Posterior vena cava (tissue), 2 donors: ENCODE measurements at places on chromosomes 12 and 14. TPM values are rescaled to one million over a fixed set of nuclear protein-coding genes. Genes with fewer than 3 reads are reported as not detected.
A peak's percentile ranks its signal among the peaks of the same experiment; 100 is the strongest.

Gene COPZ1
- 80.6 TPM for total RNA-seq

Gene GPRC5A
- total RNA-seq = 23.4 TPM

Gene TIGAR
- total RNA-seq = 10.3 TPM

Gene TRPV4
- total RNA-seq = 1.1 TPM

Gene HOXC10
- 35.5 TPM for total RNA-seq

Gene CDK2
- total RNA-seq = 17.7 TPM

Gene TPCN1
- 28.8 TPM for total RNA-seq

Gene GYS2
- total RNA-seq = not detected

Gene PABPN1
- 79.0 TPM for total RNA-seq

DNA sequence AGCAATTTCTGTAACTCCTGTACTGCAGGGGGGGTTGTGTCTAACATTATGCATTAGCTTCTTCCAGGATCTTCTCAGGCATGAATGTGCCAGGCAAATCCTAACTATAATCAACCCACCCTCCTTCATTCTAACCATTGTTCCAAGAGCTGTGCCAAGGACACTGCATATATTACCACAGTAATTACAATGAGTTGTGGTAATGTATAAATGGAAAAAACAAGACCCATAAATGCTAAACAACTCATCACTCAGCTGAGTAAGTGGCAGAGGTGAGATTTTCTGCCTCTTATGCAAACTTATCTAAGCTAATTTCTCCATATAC is 80.6 kb downstream of the PRKD1 start:
- no peak for DNase-seq

GRCh38 chr12:28057856-28058615 is 85.5 kb upstream of the PTHLH start:
- DNase-seq = no peak

DNA sequence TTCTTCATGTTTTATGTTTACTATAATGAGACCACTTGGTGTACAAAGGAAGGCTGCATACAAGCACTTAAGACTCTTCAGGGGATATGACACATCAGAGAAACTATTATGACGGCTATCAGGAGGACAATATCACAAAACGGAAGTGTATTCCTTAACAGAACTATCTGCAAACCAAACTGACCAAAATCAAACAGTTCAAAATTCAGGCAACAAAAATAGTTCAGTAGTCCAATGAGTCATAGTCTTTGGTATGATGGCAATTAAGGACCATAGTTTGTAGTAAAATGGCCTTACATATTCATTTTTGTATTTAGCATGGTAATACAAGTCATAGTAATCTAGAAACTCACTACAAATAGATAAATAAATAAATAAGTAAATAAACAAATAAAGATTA is 1638.7 kb upstream of the SEL1L start:
- no peak for DNase-seq

DNA sequence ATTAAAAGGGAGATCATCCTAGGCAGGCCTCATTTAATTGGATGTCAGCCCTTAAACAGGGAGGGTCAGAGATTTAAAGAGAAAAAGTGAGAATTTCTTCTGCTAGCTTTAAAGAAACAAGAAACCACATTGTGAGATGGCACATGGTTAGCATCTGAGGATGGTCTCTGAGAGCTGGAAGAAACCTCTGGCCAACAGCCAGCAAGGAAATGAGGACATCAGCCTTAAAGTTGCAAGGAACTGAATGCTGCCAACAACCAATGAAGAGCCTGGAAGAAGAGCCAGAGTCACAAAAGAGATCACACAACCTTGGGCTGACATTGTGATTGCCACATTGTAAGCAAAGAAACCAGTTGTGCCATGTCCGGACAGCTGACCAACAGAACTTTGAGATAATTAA is 17.5 kb upstream of the FAR2 start:
- DNase-seq = no peak

- DNase-seq = no peak
Observed at GRCh38 chr14:79705126-79705894, 506.0 kb downstream of the DIO2 start.

DNA sequence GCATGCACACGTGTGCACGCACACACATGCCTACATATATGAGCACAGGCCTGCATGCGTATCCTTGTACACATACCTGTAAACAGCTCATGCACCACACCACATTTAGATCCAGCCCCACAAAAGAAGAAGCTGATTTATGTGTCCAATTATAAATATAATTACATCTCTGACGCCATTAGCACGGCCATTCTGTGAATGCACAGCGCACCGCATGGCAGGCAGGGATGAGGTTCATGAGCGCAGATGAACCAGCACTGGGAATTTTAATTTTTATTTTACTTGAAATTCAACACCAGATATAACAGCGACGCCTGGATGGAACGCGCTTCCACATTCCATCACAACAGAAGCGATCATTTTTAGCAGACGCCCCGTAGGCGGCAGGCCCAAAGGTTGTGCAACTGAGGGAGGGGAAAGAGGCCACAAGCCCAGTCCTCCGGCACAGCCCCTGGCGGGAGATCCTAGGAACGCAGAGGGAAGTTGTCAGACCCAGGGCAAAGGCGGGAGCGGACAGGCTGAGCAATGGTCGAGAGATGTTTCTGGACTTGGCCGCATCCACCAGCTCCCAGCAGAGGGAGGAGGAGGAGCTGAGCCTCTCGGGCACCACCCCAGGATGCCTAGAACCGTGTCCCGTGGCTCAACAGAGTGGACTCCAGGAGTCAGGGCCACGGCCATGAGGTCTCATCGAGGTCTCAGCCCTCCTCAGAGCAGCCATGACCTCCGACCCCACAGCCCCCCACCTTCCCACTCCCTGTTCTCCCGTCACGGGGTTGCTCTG is 37.9 kb upstream of the GALNT9 start:
- DNase-seq = peak; percentile 79

GRCh38 chr12:4958697-4959375 is 49.1 kb downstream of the KCNA1 start:
- no peak for DNase-seq

DNA sequence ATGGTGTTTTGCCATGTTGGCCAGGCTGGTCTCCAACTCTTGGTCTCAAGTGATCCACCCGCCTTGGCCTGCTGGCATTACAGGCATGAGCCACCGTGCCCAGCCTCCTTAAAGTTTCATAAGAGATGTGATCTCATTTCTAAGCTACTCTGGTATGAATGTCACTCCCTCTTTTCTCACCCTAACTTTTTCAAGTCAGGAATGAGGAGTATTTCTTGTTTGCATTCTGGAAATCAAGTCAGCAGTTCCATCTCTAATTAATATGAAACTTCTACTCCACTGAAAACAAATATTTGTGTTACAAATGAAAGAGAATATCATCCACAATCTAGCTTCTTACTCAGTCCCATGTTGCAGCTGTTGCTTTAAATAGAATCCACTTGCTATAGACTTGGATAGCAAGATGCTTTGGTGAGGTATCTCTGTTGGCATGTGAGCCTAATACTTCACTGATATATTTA is 61.3 kb downstream of the ARF6 start:
- no peak for DNase-seq

DNA sequence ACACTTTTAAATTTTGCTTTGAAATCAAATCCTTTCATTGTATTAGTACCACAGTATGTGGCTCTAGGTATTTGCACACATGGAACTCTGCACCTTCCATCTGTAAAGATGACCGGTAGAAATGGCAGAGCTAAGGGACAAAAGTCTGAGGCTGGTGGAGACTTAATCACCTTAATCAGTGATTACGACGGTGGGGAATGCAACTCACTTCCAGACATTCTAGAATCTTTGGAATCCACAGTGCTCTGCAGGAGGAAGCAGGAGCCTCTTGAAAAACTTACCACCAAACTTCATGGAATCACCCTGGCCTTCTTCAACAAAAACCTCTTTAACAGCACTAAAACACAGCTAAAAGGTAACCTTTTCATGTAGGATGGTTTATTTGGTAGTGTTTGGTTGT is 3.9 kb upstream of the DACT1 start:
- no peak for DNase-seq

DNA sequence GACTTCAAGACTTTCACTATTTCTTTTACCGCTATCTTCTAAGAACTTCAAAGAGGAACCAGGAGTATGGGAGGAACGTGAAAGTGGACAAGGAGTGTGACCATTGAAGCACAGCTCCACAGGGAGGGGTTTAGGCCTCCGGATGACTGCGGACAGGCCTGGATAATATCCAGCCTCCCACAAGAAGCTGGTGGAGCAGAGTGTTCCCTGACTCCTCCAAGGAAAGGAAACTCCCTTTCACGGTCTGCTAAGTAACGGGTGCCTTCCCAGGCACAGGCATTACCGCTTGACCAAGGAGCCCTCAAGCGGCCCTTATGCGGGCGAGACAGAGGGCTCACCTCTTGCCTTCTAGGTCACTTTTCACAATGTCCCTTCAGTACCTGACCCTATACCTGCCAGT is 267.0 kb downstream of the RPL10L start:
- no peak for DNase-seq

- peak; percentile 48 for DNase-seq
Observed at GRCh38 chr14:104869669-104870367, 4.8 kb downstream of the CEP170B start.

DNA sequence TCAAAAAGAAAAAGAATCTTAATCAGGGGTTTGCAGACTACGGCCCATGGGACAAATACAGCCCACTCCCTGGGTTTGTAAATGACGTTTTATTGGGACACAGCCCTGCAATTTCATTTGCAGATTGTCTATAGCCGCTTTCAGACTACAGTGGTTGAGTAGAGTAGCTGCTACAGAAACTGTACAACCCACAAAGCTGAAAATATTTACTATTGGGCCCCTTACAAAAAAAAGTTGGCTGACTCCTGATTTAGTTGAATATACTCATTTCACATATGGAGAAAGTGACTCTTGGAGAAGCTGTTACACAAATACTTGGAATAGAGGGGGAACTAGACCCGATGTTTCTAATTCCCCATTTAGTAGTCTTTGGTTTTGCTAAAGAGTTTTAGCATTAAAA is 162.5 kb upstream of the NOS1 start:
- DNase-seq = no peak

DNA sequence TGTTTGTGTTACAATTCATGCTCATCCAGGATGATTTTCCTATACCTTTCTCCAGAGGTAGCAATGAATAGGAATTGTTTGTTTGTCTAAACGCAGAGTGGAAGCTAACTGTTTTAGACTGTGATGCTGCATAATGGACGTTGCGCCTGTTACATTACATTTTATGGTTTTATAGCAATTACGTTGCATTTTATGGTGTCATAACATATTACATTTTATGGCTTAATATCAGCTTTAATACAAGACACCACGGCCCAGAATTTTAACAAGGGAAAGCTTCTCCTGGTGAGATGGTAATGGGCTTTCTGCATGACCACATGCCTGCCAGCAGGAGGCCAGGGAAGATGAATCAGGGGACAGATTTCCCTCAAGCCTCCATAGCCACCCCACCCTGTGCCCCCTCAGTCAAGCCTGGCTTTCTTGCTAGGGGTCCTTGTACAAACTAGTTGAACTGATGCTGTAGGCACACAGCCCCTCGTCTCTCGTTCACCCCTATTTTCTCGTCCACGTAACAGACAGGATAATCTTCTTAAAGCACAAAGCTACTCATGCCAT is 56.5 kb downstream of the HSPB8 start:
- no peak for DNase-seq

GRCh38 chr14:50726372-50727107 is 58.4 kb upstream of the SAV1 start:
- no peak for DNase-seq

DNA sequence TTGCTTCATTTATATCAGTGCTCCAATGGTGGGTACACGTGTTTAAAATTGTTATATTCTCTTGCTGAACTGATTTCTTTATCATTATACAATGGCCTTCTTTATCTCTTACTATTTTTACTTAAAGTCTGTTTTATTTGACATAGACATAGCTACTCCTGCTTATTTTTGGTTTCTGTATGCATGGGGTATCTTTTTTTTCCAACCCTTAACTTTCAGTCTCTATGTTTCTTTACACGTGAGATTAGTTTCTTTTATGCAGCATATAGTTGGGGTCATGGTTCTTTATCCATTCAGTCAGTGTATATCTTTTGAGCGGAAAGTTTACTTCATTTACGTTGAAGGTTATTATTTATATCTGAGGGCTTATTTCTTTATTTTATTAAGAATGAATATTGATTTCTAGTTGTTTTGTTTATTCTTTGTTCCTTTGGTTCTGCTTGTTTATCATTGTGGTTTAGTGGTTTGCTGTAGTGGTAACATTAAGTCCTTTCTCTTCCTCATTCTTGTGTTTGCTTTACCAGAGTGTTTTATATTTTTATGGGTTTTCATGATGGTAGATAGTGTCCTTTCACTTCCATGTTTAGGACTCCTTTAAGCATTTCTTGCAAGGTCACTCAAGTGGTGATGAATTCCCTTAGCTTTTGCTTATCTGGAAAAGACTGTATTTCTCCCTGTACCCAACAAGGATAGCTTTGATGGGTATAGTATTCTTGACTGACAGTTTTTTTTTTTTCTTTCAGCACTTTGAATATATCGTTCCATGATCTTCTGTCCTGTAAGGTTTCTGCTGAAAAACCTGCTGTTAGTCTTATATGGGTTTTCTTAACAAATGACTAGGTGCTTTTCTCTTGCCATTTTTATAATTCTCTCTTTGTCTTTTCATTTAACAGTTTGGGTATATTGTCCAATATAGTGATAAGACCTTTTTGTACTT is 38.3 kb upstream of the FAR2 start:
- no peak for DNase-seq

- DNase-seq = no peak
Observed at GRCh38 chr12:42961395-42961794, 371.8 kb upstream of the PRICKLE1 start.

- no peak for DNase-seq
Observed at GRCh38 chr14:99315197-99315596, 43.2 kb upstream of the BCL11B start.

GRCh38 chr12:121712190-121712460 is 427 bp upstream of the TMEM120B start:
- DNase-seq = no peak

- no peak for DNase-seq
Observed at GRCh38 chr12:29082522-29082921, 66.6 kb upstream of the FAR2 start.

- no peak for DNase-seq
Observed at GRCh38 chr12:100913872-100914592, 119.5 kb downstream of the ANO4 start.

- DNase-seq = no peak
Observed at GRCh38 chr14:99182548-99183250, 89.3 kb downstream of the BCL11B start.

GRCh38 chr14:67962215-67962644 is 142.7 kb downstream of the RAD51B start:
- no peak for DNase-seq

- DNase-seq = no peak
Observed at GRCh38 chr12:24742378-24742777, 206.5 kb downstream of the BCAT1 start.
